Left renal cortex interstitium (tissue), 4 donors: ENCODE measurements at places on chromosomes 5 and 9. TPM values are rescaled to one million over a fixed set of nuclear protein-coding genes. Genes with fewer than 3 reads are reported as not detected.

The JAKMIP2 gene
- 4.5 TPM for polyA plus RNA-seq

DNA sequence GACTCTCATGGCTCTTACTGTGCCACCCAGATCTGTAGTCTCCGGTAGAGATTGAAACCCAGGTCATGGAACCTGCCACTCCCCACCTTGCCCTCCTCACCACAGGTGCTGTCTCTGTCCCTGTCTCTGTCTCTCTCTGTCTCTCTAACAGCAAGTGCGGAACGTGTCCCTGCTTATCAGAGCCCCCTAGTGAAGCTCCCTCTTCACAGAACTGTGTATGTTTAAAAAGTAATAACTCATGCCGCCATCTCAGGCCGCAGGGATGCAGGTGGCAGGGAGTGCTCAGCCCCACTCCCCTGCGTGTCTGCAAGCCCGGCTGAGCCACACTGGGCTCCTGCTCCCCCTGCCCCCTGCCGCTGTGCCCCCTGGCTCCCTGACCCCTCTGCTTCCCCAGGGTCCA lies 43.8 kb downstream of the UNC5A start:
- no peak for DNase-seq

The C5orf34 gene
- polyA plus RNA-seq, result 5.3 TPM

The CCDC69 gene
- 6.4 TPM for polyA plus RNA-seq

The ORM1 gene
- 0.25 TPM for polyA plus RNA-seq

GRCh38 chr9:18756712-18757125 lies 276.3 kb downstream of the SAXO1 start:
- DNase-seq, result no peak

The LURAP1L gene
- polyA plus RNA-seq, result 22.3 TPM

GRCh38 chr5:113256671-113257452 lies 177.9 kb downstream of the TSSK1B start:
- DNase-seq, result no peak

DNA sequence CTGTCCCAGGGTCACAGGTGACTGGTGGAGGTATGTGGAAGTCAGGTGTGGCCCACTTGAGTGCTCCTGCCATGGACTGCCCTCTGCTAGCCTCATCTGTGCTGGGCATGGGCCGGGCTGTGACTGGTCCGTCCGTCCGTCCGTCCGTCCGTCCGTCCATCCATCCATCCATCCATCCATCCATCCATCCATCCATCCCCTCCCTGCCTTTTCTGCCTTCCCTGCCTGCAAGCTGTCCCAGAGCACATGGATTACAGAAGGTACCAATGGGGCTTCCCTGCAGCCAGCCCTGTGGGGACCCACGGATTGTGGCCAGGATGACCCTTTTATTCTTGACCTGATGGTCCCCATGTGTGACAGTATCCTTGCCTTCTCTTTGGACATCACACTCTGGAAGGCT lies 92.5 kb downstream of the MACROH2A1 start:
- no peak for DNase-seq

- DNase-seq, result no peak
Measured at GRCh38 chr5:40873286-40873880, 32.2 kb downstream of the CARD6 start.

DNA sequence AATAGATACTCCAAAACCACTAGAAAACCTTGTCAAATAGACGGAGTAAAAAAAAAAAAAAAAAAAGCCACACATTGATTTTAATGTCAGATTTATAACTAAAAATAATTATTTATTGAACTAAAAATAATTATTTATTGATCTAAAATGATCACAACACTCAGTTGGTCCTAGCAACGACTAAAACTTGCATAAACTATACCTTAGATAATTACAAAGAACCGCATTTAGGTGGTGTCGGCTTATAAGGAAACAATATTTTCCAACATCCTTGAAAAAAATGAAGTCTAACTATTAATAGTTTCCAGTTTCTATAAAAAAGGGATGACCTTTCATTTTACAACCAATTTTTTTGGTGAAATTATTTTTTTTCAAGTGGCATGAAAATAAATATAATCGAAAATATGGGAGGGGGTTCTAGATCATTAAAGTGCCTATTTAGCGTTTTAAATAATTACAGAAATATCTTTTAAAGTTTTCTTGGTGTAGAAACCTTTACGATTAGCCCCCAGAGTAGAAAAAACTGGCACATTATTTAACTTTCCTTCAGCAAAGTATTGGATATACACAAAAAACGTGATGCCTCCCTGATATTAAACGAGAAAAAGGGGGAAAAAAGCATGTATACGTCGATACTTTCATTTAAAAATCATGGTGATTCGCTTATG lies 3.7 kb downstream of the ARRDC3 start:
- no peak for DNase-seq

The GFRA3 gene
- 4.9 TPM for polyA plus RNA-seq

- DNase-seq, result no peak
Measured at GRCh38 chr9:127311239-127311741, 46.7 kb downstream of the GARNL3 start.
